GM04504 (cell line): ENCODE measurements at places on chromosomes 13 and 19.

DNA sequence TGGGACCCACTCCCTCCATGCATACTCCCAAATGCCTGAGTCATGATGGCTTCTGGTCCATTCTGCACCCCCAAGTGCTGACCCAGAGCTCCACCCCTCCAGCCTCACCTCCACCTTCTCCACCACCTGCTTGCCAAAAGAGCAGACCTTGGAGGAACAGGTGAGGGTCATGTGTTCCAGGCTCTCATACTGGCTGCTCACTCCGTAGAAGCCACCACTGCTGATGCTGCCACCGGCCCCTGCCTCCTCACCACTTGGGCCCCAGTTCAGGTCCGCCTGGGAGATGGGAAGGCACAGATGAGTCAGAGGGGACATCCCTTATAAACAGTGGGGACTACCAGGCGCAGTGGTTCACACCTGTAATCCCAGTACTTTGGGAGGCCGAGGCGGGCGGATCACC is 7.9 kb downstream of the CD37 start:
- DNase-seq = no peak

- no peak for DNase-seq
These were observed 1611.9 kb upstream of the SLC10A2 start for GRCh38 chr13:104678161-104678560.

- DNase-seq = no peak
These were observed 3.9 kb upstream of the NCR1 start for GRCh38 chr19:54902061-54902460.

- no peak for DNase-seq
These were observed 42.7 kb downstream of the ING1 start for GRCh38 chr13:110756219-110756631.

GRCh38 chr13:41562541-41563178 is 105.3 kb downstream of the RGCC start:
- no peak for DNase-seq

GRCh38 chr13:113946409-113947181 is 27.3 kb downstream of the C13orf46 start:
- no peak for DNase-seq

DNA sequence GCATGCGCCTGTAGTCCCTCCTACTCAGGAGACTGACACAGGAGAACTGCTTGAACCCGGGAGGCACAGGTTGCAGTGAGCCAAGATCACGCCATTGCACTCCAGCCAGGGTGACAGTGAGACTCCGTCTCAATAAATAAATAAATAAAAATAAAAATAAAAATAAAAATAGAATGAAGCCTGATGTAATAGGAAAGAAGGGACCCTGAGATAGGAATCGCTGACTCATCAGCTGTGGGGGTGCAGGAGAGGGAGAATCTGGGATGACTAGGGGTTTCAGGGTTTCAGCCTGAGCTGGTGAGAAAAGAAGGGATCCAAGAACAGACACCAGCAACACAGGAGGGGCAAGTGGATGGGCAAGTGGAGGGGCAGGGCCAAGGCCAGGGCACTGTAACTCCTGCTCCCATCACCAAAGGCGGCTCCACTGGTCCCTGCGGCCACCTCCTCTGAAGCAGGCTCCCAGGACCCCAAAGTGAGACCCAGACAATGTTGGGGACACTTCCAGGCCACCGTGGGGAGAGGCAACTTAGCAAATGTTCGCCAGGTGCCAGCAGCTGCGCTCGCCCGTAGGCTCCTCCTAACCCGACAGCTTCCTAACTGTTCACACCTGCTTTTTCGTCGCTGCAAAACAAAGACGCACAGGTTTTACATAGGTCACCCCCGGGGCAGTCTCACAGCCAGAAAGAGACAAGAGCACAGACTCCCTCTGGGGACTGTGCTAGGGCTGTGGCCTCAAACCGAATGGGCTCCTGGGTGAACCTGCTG is 1.2 kb downstream of the HAUS8 start:
- no peak for DNase-seq

DNA sequence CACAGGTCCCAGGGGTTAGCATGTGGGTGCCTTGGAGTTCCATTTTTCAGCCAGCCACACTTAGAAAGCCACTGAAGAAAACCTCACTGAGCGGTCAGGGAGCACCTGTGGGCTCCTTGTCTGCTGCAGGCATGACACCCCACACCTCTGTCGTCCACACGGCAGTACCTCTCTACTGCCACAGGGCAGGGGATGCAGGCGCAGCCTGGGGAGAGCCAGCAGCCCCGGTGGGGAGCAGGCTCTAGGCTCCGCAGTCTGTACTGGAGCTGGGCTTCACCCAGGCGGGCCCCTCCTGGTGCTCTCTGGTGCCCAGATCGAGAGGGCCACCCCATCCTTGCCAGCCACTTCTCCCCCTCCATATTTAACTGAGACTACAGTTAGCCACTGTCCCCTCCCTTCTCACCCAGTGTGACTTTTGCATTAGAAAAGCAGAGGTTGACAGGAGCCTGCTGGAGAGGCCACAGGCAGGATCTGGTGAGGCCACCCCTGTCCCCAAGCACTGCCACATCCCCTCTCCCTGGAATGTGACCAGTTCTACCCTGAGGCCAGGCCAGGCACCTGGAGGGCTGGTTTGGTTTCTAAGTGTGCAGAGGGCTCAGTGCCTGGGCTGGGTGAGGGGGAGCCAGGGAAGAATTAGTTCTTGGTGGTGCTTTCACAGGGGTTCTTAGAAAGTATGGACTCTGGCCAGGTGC is 104.4 kb downstream of the KDM4B start:
- no peak for DNase-seq

- no peak for DNase-seq
These were observed 8.0 kb downstream of the RNASEH2B start for GRCh38 chr13:50917572-50917971.

- DNase-seq = no peak
These were observed 202.8 kb upstream of the ZNF536 start for GRCh38 chr19:30169196-30169900.

- DNase-seq = no peak
These were observed 1.5 kb upstream of the CIRBP start for GRCh38 chr19:1267477-1268225.

GRCh38 chr13:97120976-97121375 is 101.2 kb upstream of the MBNL2 start:
- no peak for DNase-seq

DNA sequence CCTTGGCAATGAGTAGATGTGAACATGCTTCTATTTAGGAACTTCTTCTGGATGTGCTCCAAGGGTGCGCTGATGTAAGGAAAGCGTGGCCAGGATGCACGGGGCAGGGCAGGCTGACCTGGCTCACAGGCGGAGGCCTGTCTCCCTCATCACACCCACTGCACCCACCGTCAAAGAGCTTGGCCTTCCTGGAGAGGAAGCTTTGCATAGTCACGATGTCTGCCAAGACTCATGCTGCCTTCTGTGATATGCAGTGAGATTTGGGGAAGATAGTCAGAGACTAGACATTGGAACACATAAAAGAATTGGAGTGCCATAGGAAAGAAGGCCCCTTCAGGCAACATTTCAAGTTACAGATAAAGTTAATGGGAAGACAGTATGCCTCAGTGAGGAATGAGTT is 82.0 kb downstream of the MYO16 start:
- DNase-seq = no peak

DNA sequence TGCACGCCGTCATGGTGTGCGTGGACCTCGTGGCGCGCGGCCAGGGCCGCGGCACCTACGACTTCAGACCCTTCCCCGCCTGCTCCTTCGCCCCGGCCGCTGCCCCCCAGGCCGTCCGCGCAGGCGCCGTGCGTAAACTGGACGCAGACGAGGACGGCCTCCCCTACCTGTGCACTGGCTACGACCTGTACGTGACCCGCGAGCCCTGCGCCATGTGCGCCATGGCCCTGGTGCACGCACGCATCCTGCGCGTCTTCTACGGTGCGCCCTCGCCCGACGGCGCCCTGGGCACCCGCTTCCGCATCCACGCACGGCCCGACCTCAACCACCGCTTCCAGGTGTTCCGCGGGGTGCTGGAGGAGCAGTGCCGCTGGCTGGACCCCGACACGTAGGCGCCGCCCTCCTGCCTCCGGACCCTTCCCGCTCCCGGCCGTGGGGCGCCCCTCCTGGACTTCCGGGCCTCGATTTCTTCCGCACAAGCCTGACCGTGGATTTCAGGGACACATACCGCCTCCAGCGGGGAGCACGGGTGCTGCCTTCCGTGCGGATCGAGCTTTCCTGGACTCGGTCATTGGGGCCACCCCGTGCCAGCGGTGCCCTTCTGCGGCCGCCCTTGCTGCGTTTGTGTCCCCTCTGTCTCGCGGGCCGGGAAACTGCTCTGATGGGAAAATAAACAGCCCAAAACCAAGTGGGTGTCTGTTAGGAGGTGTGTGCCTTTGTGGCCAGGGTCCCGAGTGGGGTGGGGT is 7.7 kb downstream of the ADAT3 start:
- DNase-seq = no peak

DNA sequence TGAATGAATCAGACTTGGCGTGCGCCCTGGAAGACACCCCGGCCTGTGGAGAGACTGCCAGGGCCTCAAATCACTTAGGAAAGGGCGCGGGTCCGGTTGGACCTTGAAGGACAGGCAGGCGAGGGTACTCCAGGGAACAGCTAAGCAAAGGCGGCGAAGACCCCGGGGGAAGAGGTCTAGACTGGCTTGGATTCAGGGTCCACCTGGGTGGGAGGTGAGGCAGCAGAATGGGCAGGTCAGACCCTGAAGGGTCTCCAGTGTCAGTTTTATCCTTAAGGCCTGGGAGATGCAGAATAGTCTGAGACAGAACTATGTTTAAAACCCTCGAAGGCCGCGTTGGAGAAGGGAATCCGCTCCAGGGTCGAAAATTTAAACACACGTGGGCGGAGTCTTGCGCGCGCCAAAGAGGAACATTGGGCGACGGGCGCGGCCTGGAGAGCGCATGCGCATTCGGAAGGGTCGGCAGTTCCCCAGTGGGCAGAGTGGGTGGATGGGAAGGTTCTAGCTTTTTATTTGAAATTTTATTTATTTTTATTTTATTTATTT is 567 bp upstream of the SMG9 start:
- no peak for DNase-seq

GRCh38 chr19:2805991-2806649 is 13.5 kb upstream of the ZNF554 start:
- no peak for DNase-seq

DNA sequence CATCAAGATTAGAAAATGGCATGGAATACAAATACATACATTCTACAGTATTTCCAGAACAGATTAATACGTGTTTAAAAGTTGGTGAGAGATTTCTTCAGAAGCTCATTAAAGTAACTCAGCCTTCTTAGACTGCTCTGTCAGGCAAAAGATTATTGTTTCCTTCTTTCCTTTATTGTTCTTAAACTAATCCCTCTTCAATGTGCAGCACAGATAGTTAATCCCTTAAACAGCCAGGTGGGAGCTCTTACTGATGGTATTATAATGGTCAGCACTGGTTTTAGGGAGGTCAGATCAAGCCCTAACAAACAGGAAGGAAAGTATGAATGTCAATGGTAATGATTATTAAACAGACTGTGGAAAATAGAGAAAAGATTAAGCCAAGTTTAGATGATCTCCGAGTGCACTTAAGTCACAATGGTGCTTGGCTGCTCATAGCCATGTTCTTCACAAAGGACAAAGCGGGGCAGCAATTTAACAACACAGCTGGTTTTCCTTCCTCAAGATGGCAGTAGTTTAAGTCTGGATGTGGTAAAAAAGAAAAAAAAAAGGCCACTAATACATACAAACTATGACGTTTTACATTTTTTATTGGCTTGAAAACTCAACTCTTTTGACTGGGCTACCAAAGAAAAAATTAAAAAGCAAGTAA is 992.6 kb downstream of the PCDH9 start:
- no peak for DNase-seq

GRCh38 chr13:75869981-75870380 is 233.9 kb downstream of the LMO7 start:
- DNase-seq = no peak

GRCh38 chr19:41027273-41027967 is 36.3 kb downstream of the CYP2B6 start:
- DNase-seq = no peak
